ENCODE measurements at places on chromosomes 12 and 14. TPM values are rescaled to one million over a fixed set of nuclear protein-coding genes. Genes with fewer than 3 reads are reported as not detected.

TMTC3 gene
- 7.1 TPM for total RNA-seq

HHIPL1 gene
- 0.16 TPM for total RNA-seq

FKBP3 gene
- 45.2 TPM for total RNA-seq

RERG gene
- total RNA-seq, result not detected

TAS2R46 gene
- 2.7 TPM for total RNA-seq

GPRC5D gene
- total RNA-seq, result not detected

RBM19 gene
- 69.7 TPM for total RNA-seq

KRT3 gene
- not detected for total RNA-seq

SYCP3 gene
- total RNA-seq, result 0.69 TPM

All from T-cell (primary cell).